ENCODE measurements at places on chromosomes 11 and 22.
A peak's percentile ranks its signal among the peaks of the same experiment; 100 is the strongest.

GRCh38 chr11:57432714-57433163 lies 5.8 kb upstream of the SLC43A3 start:
- no peak for DNase-seq

GRCh38 chr11:9941991-9942390 lies 278.1 kb downstream of the SWAP70 start:
- no peak for DNase-seq

- no peak for DNase-seq
Measured at GRCh38 chr22:17738386-17739128, 35.7 kb downstream of the BID start.

DNA sequence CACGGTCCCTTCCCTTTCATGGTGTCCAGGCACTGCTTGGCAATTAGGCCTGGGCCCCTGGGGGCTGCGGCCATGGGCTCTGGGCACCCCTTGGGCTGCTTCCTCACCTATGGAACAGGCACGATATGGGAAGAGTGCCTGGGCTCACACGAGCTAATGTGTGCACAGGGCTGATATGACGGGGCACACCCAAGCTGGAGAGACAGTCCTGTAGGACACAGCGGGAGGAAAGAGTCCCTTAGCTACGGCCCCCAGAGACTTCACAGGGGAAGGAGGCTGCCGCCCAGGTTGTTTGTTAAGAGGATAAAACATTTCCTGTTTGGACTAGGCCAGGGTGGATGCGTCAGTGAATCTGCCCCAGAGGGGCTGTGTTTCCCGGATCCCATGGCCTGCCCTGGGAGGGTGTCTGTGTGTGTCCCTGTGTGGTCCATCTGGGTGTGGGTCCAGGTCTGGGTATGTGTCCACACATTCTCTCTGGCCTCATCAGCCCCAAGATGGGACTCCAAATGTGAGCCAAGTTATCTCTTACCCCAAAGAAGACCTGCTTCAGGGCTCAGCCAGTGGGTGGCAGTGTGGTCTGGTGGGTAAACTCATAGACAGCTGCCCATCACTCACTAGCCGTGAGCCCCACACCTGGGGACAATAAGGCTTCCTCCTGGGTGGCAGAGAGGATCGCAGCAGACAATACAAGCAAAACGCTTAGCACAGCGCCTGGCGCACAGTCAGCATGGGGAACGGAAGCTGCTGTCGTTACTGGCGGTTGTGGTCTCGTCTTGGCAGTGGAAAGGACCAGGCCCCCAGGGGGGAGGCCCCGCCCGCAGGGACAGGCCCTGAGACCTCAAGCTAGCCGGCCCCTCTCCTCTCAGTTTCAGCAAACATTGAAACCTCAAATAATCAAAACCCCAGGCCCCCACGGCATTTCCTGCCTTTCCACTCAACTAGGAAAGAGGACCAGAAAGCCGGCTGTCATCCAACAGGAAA lies 3.2 kb upstream of the EMID1 start:
- peak; percentile 44 for DNase-seq

DNA sequence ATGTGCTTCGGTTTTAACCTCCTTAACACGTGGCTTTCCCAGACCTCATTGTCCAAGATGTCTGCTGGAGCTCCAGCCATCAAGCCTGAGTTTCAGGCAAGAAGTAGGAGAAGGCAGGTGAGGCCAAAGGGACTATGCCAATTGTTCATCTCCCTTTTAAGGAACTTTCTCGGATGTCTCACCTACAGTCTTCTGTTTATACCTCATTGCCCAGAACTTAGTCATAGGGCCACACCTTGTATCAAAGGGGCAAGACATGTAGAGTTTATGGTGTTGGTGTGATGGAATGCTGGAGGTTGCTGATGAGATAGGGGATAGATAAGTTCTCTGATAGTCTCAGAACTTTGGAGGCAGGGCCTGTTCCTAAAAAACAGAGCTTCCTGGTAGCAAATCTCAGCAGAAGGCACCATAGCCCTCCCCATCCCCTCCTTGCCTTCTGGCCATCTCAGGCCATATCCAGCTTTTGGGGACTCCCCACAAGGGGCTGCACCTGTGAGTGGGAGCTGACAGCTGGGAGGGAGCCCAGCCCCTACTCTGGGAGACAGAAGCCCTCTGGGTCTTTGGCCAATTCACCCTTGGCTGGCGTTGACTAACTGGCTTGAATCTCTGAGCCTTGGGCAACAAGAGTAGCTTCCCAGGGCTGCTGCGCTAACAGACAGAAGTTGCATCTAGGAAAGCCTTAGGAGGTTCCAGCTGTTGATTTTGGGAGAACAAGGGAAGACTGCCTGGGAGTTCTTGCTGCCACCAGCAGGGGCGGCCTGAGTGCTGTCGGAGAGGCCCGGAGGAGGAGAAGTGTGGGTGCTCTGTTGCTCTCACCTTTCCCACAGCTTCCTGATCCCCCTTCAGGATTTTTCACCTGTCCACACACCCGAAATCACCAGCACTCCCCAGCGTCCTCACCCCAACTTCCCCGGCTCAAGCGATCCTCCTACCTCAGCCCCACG lies 149.8 kb upstream of the THY1 start:
- DNase-seq: no peak

- DNase-seq: no peak
Measured at GRCh38 chr22:42591987-42592386, 22.7 kb downstream of the POLDIP3 start.

DNA sequence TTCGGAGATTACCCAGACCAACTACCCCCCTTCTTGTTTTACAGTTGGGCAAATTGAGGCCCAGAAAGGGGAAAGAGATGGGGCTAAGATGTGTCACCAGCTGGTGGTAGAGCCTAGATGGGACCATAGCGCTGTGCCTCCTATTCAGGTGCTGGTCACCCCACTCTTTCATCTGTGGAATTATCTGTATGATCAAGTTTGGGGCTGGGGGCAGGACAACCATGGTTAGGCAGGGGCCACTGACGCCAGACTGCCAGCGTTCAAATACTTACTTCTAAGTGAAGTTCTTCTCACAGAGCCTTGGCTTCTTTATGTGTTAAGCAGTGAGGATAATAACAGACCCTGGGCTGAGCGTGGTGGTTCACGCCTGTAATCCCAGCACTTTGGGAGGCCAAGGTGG lies 55.9 kb downstream of the IGLL1 start:
- no peak for DNase-seq

DNA sequence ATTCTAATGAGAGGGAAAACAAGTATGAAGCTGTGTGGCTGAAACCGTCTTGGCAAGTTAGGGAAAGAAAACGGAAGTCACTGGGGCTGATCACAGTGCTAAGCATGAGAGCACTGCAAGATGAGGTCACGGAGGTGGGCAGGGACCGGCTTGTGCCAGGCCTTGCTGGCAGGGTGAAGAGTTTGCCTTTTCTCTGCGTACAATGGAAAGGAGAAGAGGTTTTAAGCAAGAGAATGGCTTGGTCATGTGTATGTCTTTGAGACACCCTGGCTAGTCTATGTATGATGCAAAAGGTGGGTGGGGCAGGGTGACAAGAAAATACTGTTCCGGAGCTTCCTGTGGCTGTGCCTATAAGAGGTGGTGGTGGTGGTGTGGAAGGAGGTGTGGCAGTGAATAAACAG lies 567.9 kb downstream of the NTM start:
- DNase-seq: no peak

DNA sequence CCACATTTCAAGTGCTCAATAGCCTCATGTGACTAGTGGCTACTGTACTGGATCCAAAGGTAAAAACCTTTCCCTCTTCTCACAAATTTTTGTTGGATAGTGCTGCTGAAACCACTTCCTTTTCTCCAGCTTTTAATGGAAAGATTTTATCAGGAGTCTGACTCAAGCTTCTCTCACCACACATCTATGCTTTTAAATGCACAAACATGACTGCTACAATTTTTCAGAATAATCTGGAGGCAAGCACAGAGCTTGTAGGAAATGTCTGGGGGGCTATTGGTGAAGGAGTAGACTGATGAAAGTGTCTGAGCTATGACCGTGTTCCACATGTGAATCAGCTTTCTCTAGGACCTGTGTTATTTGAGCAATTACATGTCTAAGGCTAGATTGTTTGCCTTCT lies 101.1 kb upstream of the FAT3 start:
- DNase-seq: no peak

GRCh38 chr22:39149915-39150847 lies 2.3 kb downstream of the CBX7 start:
- DNase-seq: no peak

DNA sequence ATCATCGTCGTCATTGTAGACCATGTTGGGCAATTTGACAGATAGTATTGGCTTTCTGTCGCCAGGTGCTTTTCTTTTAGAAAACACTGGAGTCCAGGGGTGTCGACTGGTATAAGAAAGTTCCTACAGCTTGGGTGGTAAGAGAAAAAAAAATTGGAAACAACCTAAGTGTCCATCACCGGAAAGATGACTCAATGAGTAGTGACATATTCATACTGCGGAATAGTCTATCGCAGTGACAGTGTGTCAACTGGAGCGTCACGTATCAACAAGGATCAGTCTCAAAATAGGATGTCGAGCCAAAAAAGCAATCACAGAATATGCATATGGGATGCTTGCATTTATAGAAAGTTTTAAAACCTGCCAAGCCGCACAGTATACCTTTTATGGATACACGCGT lies 157.6 kb downstream of the MN1 start:
- DNase-seq: no peak

GRCh38 chr11:117381481-117382387 lies 54.1 kb downstream of the CEP164 start:
- no peak for DNase-seq

- no peak for DNase-seq
Measured at GRCh38 chr11:83480251-83480650, 194.1 kb upstream of the CCDC90B start.

- no peak for DNase-seq
Measured at GRCh38 chr11:96465512-96465911, 75.7 kb downstream of the JRKL start.

GRCh38 chr11:18769802-18770456 lies 21.7 kb downstream of the PTPN5 start:
- DNase-seq: no peak

GRCh38 chr11:11107076-11107723 lies 245.8 kb downstream of the CSNK2A3 start:
- DNase-seq: no peak

DNA sequence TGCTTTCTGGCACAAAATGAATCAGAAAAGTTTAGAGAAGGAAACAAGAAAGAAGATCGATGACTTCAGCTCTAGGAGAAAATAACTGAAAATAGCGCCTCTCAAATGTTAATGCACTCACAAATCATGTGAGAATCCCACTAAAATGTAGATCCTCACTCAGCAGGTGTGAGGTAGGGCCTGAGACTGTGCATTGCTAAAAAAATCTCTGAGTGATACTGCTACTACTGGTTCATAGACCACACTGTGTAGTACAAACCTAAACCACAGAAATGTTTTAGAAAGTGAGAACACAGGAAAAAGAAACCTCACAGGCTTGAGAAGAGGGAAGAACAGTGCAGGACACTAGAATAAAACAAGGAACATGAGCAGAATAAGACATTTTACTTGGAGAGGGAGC lies 2.0 kb downstream of the OR8D4 start:
- DNase-seq: no peak

GRCh38 chr11:102447941-102448868 lies 4.4 kb downstream of the TMEM123 start:
- no peak for DNase-seq

Data from SK-N-DZ (cell line).